ENCODE measurements at places on chromosomes 2 and 18.

GRCh38 chr2:216001216-216002100 is 11.9 kb downstream of the MREG start:
- no peak for DNase-seq

- no peak for DNase-seq
Measured at GRCh38 chr2:217851191-217852020, 151.4 kb downstream of the TNS1 start.

- DNase-seq: no peak
Measured at GRCh38 chr2:42933824-42934254, 141.5 kb upstream of the HAAO start.

- DNase-seq: no peak
Measured at GRCh38 chr18:22883179-22883578, 49.9 kb upstream of the RBBP8 start.

DNA sequence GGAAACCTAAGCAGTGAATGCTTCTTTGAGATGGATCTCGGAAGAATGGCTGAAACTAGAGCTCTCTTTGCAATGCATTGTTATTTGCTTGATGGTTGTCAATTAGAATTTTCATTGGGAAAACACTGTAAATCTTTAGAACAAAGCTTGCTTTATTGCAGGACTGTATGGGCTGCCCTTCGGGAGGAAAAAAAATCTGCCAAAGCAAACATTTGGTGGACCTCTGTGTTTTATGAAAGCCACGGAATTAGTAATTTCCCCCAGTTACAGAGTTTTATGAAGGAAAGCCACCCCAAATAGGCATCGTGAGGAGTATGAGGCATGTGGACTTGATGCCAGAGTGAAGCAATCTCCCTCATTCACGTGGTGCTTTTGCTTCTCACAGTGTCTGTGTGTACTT is 33.5 kb downstream of the RHBDD1 start:
- DNase-seq: no peak

DNA sequence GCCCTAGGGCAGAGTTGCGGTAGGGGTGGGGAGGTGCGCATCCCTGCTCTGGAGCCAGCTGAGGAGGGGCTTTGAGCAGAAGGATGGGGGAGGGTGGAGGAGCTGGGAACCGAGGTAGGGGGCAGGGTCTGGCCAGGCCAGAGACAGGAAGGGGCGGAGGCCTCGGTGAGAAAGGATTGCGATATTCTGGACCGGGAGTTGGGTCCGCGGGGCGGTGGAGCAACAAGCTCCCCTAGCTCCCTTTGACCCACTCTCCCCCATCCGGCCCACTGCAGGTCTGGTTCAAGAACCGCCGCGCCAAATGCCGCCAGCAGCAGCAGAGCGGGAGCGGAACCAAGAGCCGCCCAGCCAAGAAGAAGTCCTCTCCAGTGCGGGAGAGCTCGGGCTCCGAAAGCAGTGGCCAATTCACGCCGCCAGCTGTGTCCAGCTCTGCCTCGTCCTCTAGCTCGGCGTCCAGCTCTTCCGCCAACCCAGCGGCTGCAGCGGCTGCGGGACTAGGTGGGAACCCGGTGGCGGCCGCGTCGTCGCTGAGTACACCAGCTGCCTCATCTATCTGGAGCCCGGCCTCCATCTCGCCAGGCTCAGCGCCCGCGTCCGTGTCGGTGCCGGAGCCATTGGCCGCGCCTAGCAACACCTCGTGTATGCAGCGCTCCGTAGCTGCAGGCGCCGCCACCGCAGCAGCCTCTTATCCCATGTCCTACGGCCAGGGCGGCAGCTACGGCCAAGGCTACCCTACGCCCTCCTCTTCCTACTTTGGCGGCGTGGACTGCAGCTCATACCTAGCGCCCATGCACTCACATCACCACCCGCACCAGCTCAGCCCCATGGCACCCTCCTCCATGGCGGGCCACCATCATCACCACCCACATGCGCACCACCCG is 4.8 kb downstream of the OTX1 start:
- DNase-seq: no peak

GRCh38 chr2:104433657-104434056 is 420.3 kb upstream of the POU3F3 start:
- no peak for DNase-seq

- DNase-seq: no peak
Measured at GRCh38 chr2:213015387-213016165, 135.8 kb downstream of the IKZF2 start.

GRCh38 chr2:46805401-46805951 is 110.1 kb downstream of the MCFD2 start:
- DNase-seq: no peak

Measured in NCI-H2171 (cell line).